ENCODE measurements at places on chromosomes 7 and 10. TPM values are rescaled to one million over a fixed set of nuclear protein-coding genes. Genes with fewer than 3 reads are reported as not detected.
A peak's percentile ranks its signal among the peaks of the same experiment; 100 is the strongest.

Gene NUTM2B
- 1.8 TPM for total RNA-seq

Gene ZNF853
- 2.2 TPM for total RNA-seq

Gene CHST3
- not detected for total RNA-seq

- no peak overlapping the region for H3K27ac ChIP-seq
- no peaks in the 10 kb centered on the region for H3K27me3 ChIP-seq
- H3K36me3 ChIP-seq = no peaks in the 10 kb centered on the region
- no peak for DNase-seq
These were observed 214.4 kb downstream of the CREB5 start for GRCh38 chr7:28626624-28627262.

Gene TBX20
- total RNA-seq = not detected

GRCh38 chr10:5500910-5501309, 1.5 kb upstream of the CALML5 start:
- H3K4me3 ChIP-seq = no peak overlapping the region
- H3K27ac ChIP-seq = no peak overlapping the region
- H3K36me3 ChIP-seq = no peaks in the 10 kb centered on the region
- no peaks in the 10 kb centered on the region for H3K27me3 ChIP-seq

Gene NEURL1
- 0.83 TPM for total RNA-seq

DNA sequence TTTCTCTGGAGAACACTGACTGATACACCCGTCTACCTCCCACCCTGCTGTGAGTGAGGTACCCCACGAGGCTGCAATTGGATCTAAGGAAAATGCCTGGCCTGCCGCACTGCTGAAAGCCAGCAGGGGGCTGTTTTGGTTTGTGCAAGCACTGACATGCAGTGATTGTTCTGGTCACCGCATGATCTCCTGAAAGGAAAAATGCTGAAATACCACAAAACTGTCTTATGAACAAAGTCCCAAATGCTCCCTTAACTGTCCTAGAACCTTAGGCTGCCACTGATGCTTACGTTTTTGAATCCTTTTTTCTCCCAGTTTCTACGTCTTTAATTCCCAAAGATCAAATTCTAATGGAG, 132.7 kb downstream of the JCAD start:
- H3K27me3 ChIP-seq = no peaks in the 10 kb centered on the region
- no peak overlapping the region for H3K4me3 ChIP-seq
- H3K36me3 ChIP-seq = no peaks in the 10 kb centered on the region
- H3K4me1 ChIP-seq = no peaks in the 10 kb centered on the region
- H3K27ac ChIP-seq = no peak overlapping the region

GRCh38 chr10:88865281-88865876, 13.7 kb upstream of the ANKRD22 start:
- DNase-seq = no peak
- H3K4me3 ChIP-seq = no peak overlapping the region
- H3K27me3 ChIP-seq = no peaks in the 10 kb centered on the region
- H3K36me3 ChIP-seq = no peaks in the 10 kb centered on the region

DNA sequence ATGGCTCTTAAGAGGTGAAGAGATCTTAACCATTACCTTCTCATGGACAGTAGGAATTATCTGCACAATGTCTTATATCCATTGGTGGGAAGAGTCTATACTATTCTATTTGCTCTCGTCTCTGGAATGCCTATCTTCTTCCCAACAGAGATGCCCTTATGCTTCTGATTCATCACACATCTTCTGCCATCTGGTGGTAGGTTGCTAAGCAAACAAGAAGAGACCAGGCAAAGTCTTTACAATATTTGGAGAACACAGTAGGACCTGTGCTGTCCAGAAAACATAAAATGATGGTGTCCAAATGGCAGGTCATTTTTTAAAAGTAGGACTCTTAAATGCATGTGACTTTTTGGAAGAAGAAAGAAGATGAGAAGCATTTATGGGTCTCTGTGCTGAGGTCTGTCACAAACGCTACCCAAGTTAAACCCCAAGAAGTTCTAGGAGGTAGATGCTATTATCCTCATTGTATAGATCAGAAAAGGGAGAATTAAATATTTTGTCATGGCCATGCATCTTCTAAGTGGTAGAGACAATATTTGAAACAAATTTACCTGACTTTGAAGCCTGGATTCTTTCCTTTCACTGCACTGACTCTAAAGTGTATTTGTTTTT, 67.8 kb upstream of the NXPH1 start:
- H3K4me1 ChIP-seq = no peaks in the 10 kb centered on the region
- DNase-seq = no peak
- no peaks in the 10 kb centered on the region for H3K36me3 ChIP-seq
- H3K27ac ChIP-seq = no peak overlapping the region

Gene UNCX
- not detected for total RNA-seq

Gene PIK3CG
- 32.6 TPM for total RNA-seq

Gene COL1A2
- total RNA-seq = not detected

GRCh38 chr7:140081774-140082425, 19.1 kb upstream of the PARP12 start:
- H3K27me3 ChIP-seq = no peaks in the 10 kb centered on the region
- no peak overlapping the region for H3K27ac ChIP-seq
- DNase-seq = no peak
- H3K4me1 ChIP-seq = peaks cover 21% of the 10 kb centered on the region
- H3K4me3 ChIP-seq = no peak overlapping the region
- H3K36me3 ChIP-seq = no peaks in the 10 kb centered on the region

Gene DPYSL4
- total RNA-seq = 0.58 TPM

Gene MTPN
- 84.5 TPM for total RNA-seq

- no peak overlapping the region for H3K27ac ChIP-seq
- no peak for DNase-seq
- H3K36me3 ChIP-seq = no peaks in the 10 kb centered on the region
- H3K27me3 ChIP-seq = peaks cover 7% of the 10 kb centered on the region
- no peaks in the 10 kb centered on the region for H3K4me1 ChIP-seq
- H3K4me3 ChIP-seq = no peak overlapping the region
These were observed 13.6 kb downstream of the GPRIN2 start for GRCh38 chr10:46542567-46543465.

GRCh38 chr10:48983648-48984351, 44.2 kb upstream of the LRRC18 start:
- no peak overlapping the region for H3K27ac ChIP-seq
- H3K4me3 ChIP-seq = no peak overlapping the region
- H3K27me3 ChIP-seq = no peaks in the 10 kb centered on the region
- H3K4me1 ChIP-seq = no peaks in the 10 kb centered on the region
- H3K36me3 ChIP-seq = no peaks in the 10 kb centered on the region

DNA sequence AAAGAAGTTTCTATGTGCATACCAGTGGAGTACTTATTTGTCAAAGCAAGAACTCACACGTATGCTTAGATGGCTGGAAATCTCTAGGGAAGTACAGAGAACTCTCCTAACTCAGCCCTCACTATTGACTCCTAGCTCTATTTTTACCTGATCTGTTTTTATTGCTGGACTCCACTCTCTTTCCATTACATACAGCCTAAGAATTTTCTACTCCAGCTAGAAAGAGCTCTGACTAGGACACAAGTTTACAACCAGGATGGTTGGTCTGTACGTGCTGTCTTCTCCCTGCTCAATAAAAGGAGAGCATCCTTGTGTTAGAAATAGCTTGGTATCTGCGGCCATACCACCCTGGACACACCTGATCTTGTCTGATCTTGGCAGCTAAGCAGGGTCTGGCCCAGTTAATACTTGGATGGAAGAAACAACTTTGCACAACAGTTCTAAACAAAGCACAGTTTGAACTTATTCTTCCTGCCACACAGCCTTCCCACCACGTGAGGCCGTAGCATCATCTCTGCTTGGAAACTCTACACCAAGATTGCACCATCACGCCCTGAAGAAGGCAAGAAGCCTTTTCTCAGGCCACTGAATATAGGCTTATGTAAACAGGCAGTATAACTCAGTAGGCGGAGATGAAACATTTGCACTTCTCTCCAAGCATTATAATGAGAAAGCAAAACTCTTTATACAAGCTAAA, 50.7 kb downstream of the KCNMA1 start:
- no peaks in the 10 kb centered on the region for H3K36me3 ChIP-seq
- H3K27ac ChIP-seq = no peak overlapping the region
- H3K4me1 ChIP-seq = no peaks in the 10 kb centered on the region
- no peak overlapping the region for H3K4me3 ChIP-seq

Gene BLNK
- total RNA-seq = not detected

GRCh38 chr10:86681047-86681446, 12.7 kb downstream of the LDB3 start:
- H3K27ac ChIP-seq = no peak overlapping the region
- no peaks in the 10 kb centered on the region for H3K27me3 ChIP-seq
- H3K4me1 ChIP-seq = no peaks in the 10 kb centered on the region
- DNase-seq = peak; percentile 7
- no peak overlapping the region for H3K4me3 ChIP-seq
- H3K36me3 ChIP-seq = no peaks in the 10 kb centered on the region

- no peaks in the 10 kb centered on the region for H3K4me1 ChIP-seq
- H3K27ac ChIP-seq = no peak overlapping the region
- no peak for DNase-seq
- no peaks in the 10 kb centered on the region for H3K27me3 ChIP-seq
- no peak overlapping the region for H3K4me3 ChIP-seq
These were observed 910.6 kb downstream of the KCNMA1 start for GRCh38 chr10:76727038-76727437.

- H3K4me1 ChIP-seq = no peaks in the 10 kb centered on the region
These were observed 581.0 kb downstream of the KCNMA1 start for GRCh38 chr10:77056650-77057049.

- no peak overlapping the region for H3K27ac ChIP-seq
- no peaks in the 10 kb centered on the region for H3K4me1 ChIP-seq
- H3K36me3 ChIP-seq = no peaks in the 10 kb centered on the region
- no peak for DNase-seq
- no peak overlapping the region for H3K4me3 ChIP-seq
These were observed 159.7 kb upstream of the YAE1 start for GRCh38 chr7:39406467-39406866.

Gene GRM3
- not detected for total RNA-seq

GRCh38 chr7:891291-891690, 14.9 kb downstream of the GET4 start:
- no peaks in the 10 kb centered on the region for H3K27me3 ChIP-seq
- no peaks in the 10 kb centered on the region for H3K4me1 ChIP-seq
- no peak for DNase-seq
- H3K4me3 ChIP-seq = no peak overlapping the region
- peaks cover 73% of the 10 kb centered on the region for H3K36me3 ChIP-seq
- no peak overlapping the region for H3K27ac ChIP-seq

Gene IGFBP1
- not detected for total RNA-seq

GRCh38 chr10:30596013-30596412, 33.5 kb downstream of the LYZL2 start:
- no peak for DNase-seq
- H3K36me3 ChIP-seq = no peaks in the 10 kb centered on the region
- H3K4me1 ChIP-seq = no peaks in the 10 kb centered on the region
- no peaks in the 10 kb centered on the region for H3K27me3 ChIP-seq
- H3K4me3 ChIP-seq = no peak overlapping the region

GRCh38 chr10:131816157-131816775, 84.5 kb upstream of the PPP2R2D start:
- no peaks in the 10 kb centered on the region for H3K27me3 ChIP-seq
- H3K4me3 ChIP-seq = no peak overlapping the region
- H3K27ac ChIP-seq = no peak overlapping the region
- H3K4me1 ChIP-seq = no peaks in the 10 kb centered on the region

Gene UTF1
- total RNA-seq = not detected

- no peak for DNase-seq
- no peaks in the 10 kb centered on the region for H3K36me3 ChIP-seq
- H3K27ac ChIP-seq = no peak overlapping the region
- H3K4me1 ChIP-seq = no peaks in the 10 kb centered on the region
- H3K27me3 ChIP-seq = no peaks in the 10 kb centered on the region
- H3K4me3 ChIP-seq = no peak overlapping the region
These were observed 54.8 kb downstream of the GPR141 start for GRCh38 chr7:37738321-37738720.

DNA sequence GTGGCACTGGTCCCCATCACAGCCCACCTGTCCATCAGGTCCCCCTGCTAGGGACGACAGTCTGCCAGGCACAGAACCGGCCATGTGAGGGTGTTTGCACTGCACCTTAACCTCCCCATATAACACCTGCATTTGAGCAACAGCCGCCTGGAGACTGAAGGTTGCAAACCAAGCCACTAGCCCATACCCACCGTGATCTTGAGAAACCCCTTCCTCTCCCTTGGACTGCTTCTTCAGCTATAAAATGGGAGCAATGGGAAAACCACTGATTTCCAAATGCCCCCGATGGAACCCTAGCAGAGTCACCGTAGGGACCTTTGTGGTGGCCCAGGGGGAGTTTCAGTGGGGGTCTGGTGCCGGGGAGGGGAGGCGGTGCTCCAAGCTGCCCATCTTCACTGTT, 120.1 kb downstream of the NPTX2 start:
- no peak for DNase-seq
- no peak overlapping the region for H3K27ac ChIP-seq
- no peaks in the 10 kb centered on the region for H3K27me3 ChIP-seq
- H3K4me3 ChIP-seq = no peak overlapping the region
- H3K36me3 ChIP-seq = no peaks in the 10 kb centered on the region

DNA sequence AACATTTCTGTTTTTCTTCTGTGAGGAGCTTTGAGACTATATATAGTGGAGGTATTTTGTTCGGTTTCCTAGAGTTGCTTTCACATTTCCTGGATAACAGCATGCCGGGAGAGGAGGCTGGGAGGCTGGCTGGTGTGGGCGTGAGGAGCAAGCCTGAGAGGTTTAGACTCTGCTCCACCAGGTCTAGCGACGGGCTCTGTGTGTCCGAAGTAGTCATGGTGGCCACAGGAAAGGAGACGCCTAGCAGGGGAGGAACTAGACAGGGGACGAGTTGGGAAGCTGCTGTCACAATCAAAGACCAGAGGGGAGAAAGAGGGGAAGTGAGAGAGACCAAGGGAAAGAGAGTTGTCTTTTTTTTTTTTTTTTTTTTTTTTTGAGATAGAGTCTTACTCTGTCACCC, 19.6 kb downstream of the PTPRE start:
- H3K36me3 ChIP-seq = no peaks in the 10 kb centered on the region
- no peaks in the 10 kb centered on the region for H3K4me1 ChIP-seq
- no peak overlapping the region for H3K4me3 ChIP-seq
- no peaks in the 10 kb centered on the region for H3K27me3 ChIP-seq
- no peak for DNase-seq

DNA sequence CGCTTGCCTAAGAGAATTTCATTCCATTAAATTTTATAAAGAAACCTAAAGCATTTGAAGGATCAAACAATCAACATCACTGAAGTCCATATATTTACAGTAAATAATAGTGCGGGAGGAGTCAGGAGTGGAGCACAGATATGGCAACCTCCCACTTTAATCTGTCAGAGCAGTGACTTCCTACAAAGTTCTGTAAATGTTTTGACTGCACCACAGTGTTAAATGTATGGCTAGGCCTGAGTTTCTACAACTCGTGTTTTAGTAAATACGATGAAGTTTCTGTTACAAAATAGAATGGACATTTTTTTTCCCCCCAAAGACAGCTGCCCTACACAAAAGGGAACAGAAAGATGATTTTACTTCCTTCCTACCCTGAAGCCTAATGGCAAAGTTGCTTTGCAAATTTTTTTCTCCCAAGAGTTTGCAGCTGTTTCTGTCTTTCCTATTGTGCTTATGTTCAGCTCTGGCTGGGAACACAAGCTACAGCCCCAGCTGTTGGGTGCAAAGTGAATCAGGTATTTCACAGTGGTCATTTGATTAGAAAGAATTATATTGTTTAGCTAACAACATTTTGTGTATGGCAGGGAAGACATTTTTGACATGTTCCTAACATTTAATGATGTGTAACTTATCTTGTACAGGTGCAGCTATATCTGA, 62.1 kb downstream of the MET start:
- H3K27ac ChIP-seq = no peak overlapping the region
- H3K36me3 ChIP-seq = no peaks in the 10 kb centered on the region
- H3K4me1 ChIP-seq = no peaks in the 10 kb centered on the region
- DNase-seq = no peak
- no peaks in the 10 kb centered on the region for H3K27me3 ChIP-seq

Gene CYP2C18
- total RNA-seq = not detected

- no peak overlapping the region for H3K4me3 ChIP-seq
- H3K27ac ChIP-seq = no peak overlapping the region
- H3K4me1 ChIP-seq = no peaks in the 10 kb centered on the region
These were observed 9.5 kb upstream of the AUTS2 start for GRCh38 chr7:69588773-69589172.

All from CD4-positive, alpha-beta memory T cell (primary cell).